PC-9 (cell line): ENCODE measurements at places on chromosomes 13 and 19.

GRCh38 chr19:6185093-6185834, 49.8 kb downstream of the ACSBG2 start:
- DNase-seq, result no peak

- DNase-seq, result peak; percentile 71
Observed at GRCh38 chr13:32811297-32811800, 204.9 kb upstream of the KL start.

DNA sequence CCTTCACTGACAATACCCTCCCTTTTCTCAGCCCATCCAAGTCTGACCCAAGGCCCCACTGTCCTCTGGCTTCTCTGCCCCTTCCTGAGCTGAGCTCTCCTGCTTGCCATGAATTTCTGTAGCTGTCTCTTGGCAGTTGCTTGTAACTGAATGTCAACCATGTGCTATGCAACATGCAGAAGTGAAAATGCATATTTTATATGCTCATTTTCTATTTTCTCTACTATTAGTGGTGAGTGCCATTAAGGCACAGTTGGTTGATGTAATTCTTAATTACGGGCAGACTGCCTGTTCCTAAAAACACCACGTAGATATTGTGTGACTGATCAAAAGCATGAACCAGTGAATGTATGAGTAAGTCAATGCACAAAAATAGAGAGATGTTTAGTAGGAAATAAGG, 29.6 kb downstream of the TNFSF11 start:
- no peak for DNase-seq

DNA sequence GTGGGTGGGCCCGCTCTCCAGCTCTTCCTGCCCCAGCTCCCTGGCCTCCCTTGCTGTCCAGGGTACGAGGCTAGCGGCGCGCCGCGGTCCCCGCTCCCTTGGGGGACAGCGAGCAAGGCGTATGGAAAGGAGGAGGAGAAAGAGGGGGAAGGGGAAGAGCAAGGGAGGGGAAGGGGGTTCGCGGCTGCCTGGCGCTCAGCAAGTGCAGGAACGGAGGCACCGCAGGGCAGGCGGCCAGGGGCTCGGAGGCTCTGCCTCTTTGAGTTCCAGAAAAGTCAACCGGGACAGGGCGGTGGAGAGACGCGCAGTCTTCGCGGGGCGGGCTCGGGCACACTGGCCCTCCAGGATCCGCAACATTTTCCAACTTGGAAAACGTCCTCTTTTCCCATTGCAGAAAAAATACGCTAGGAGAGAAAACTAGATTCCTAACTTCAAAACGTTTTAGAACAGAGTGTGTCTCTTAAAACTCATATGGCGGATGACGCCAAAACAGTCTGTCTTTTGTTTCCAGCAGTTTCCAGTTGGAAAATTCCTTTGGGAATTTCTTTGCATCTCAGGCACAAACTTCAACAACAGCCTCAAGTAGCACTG, 23.1 kb upstream of the TNFRSF19 start:
- DNase-seq, result no peak

- peak; percentile 91 for DNase-seq
Observed at GRCh38 chr19:55146705-55147273, 2.2 kb downstream of the TNNT1 start.

DNA sequence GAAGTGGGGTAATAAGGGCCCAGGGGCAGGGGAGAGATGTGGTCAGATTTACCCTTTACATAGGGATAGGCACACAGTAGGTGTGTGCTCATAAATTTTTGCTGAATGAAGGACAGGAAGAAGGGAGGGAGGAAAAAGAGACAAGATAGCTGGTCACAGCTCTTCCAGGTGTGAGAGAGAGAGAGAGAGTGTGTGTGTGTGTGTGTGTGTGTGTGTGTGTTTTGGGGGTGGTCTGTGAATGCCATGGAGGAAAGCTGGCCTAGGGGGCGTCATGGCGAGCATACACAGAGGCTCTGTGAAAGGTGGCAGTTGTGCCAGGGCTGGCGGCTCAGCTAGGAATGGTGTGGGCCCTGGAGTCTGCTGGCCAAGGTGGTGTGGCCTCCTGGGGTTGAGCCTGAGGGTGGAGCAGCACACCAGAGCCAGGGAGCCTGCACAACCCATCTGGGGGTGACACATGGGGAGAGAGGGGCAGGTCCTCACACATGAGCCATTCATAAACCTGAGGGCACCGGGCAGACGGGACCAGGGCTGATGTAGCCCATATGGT, 6.0 kb upstream of the PRX start:
- DNase-seq, result no peak

DNA sequence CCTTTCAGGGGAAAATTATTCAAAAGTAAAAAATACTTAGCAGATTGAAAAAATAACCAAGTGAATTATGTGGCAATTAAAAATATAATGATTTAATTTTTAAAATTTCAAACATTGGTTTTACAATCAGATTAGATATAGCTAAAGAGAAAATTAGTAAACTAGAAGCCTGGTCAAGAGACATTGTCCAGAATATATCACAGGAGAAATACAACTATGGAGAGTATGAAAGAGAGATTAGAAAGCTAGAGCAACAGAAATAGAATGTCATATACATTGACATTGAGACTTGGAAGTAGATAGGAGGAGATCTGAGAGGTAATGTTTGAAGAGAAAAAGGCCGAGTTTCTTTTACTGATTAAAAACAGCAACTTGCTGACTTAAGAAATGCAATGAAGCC, 476.4 kb upstream of the SLC10A2 start:
- no peak for DNase-seq

DNA sequence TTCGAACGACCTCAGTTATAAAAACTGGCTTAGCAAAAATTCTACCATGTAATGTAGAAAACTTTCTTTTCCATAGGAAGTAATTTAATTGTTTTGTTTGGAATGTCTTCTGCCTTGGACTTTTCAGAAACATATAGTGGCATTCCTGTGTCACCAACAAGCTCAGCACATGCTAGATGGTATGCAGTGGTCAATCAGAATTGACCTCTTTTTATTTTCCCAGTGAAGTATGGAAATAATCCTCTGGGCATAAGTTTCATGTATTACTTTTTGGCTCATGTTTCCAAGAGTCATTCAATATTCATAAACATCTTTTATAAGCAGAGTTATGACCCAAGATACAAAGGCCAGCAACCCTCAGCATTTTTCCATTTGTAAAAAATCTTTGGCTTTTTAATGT, 33.6 kb downstream of the NALCN start:
- DNase-seq, result no peak

DNA sequence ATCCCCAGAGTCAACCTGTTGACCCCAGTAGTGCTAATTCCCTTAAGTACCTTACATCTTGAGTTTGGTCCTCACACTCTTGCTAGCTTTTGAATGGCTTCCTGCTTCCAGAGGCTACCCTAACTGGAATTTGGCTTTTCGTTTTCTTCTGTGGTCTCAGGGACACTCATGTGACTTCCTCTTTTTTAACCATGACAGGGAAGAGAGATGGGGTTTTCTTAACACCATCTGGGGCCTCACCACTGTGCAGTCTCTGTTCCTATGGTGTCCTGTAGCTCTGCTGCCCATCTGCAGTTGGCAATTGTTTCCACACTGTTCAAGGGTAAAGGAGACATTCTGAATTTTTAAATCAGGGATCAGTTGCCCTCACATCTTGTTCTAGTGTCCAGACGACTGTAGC, 66.7 kb downstream of the SLC10A2 start:
- no peak for DNase-seq

- no peak for DNase-seq
Observed at GRCh38 chr19:58572818-58573657, at the start of gene MZF1. Gene MZF1, minus strand, starts transcription at chr19:58573335. Its CDS starts 1,946 bp downstream, at chr19:58571389.

GRCh38 chr13:63184693-63185092, 1769.0 kb upstream of the PCDH20 start:
- no peak for DNase-seq

DNA sequence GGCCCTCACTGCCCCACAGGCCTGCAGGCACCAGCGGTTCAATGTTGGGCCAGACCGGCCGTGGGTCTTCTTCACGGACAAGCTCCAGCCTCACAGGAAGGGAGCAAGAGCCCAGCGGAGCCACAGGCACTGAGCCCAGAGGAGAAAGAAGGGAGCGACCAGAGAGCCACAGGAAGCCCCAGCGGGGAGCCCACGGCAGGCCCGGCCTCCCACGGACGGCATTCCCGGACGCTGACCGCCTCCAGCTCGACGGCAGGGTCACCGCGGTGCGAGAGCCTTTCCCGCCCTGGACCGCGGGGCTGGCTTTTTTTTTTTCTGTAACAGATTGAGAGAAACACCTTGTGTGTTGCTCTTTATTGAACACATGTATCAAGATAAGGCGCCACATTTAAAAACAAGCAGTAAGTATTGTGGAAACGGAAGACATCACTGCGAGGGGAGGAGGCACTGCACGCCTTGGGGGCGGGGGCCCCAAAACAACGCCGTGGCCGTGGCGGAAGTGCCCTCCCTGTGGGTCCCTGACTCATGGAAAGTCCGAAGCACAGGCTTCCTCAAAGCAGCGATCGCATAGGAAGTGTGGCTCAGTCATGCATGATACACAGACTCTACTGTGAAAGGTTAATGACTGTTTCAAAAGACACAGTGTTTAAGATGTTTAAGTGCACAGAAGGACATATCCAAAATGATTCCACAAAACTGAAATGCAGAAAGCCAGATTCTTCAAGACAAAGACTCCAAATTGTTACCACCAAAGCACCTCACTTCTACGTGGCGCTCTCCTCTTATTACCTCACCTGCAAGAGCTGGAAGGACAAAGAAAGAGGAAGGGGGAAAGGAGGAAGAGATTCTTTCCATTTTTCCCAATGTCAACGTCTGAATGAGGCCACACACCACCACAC, 3.5 kb downstream of the RASA3 start:
- DNase-seq, result no peak

GRCh38 chr19:8363803-8364771, at the start of gene ANGPTL4:
Gene ANGPTL4, plus strand, starts transcription at chr19:8364155. Its CDS starts 167 bp downstream, at chr19:8364322.
- DNase-seq, result no peak

DNA sequence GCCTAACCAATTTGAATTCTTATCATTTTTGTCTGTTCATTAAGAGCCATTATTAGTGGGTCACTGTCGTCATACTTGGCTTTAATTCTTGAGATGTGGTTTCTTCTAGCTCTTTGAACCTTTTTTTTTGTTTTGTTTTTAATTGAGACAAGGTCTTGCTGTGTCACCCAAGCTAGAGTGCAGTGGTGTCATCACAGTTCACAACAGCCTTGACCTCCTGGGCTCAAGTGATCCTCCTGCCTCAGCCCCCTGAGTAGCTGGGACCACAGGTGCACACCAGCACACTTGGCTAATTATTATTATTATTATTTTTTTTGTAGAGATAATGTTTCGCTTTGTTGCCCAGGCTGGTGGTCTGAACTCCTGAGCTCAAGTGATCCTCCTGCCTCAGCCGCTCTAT, 25.8 kb upstream of the LDLR start:
- DNase-seq, result no peak

DNA sequence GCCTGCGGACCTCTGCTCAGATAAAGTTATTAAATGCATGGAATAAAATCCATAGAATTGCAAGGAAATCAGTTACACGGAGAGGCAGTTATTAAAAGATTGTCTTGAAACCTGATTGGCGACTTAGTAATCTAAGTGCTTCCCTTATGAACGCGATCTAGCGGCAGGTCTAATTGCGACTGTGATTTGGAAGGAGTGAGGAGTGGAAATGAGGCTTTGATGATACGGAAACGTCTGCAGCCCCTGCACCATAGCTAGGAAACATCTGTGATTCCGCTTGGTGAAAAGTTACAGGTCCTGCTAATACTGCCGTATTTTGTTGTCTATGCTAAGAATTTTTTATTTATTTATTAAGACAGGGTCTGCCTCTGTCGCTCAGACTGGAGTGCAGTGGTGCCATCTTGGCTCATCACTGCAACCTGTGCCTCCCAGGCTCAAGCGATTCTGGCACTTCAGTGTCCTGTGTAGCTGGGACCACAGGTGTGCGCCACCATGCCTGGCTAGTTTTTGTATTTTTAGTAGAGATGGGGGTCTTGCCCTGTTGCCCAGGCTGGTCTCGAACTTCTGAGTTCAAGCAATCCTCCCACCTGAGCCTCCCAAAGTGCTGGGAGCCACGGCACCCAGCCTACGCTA, 887 bp downstream of the NDUFS7 start:
- DNase-seq, result no peak

DNA sequence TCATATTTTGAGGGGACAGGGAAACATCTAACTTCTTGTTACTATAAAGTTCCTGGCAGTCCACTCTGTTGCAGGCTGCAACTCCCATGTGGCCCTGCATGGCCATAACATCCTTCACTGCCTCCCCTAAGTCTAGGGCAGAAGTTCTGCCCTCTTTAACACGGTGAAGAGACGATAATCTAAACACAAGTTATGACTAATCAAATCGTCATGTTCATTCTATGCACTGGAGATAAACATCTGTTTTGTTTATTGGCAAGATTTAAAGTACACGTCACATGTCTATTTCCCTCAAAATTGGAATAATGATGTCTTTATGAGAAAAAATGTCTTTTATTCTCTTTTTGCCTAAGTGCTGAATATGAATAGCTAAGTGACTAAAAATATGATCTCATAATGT, 1629.4 kb downstream of the PCDH9 start:
- no peak for DNase-seq

DNA sequence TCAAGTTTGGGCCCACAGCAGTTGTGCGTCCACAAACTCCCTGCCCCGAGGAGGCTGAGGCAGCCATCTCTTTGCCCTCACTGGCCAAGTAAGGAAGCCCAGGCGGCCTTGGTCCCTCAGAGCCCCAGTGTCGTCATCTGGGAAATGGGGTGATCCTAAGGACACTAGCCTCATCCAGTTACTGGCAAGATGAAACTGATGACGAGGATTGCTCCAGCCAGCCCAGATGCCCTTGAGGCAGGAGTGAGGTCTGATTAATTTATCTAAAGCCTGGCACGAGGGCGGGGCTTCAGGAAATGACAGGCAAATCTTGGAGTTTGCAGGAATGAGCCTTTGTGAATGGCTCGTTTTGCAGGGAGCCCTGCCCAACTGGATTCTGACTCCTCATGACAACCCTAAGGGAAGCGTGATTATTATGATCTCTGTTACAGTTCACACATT, 5.6 kb downstream of the LIPE start:
- peak; percentile 88 for DNase-seq

DNA sequence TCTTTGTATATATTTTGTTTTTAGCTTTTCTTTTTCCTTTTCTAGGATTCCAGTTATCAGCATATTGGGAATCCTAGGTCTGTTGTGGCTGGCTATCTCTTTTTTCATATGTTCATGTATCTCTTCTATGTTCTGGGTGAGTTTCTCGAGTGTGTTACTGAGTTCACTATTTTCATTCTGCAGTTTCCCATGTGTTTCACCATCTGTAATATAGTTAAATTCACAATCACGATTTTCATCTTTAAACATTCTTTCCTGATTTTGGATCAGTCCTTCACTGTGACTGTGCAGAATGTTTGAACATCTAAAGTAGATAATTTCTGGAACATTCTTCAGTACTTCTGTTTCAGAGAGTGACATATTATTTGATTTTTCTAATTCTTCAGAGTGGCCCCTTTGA, 862.1 kb downstream of the OLFM4 start:
- DNase-seq, result no peak

GRCh38 chr13:33081666-33082065, 65.4 kb downstream of the KL start:
- DNase-seq, result no peak

GRCh38 chr13:73215823-73216222, 157.0 kb downstream of the KLF5 start:
- DNase-seq, result no peak

GRCh38 chr13:24308068-24308445, 1.3 kb upstream of the C1QTNF9 start:
- DNase-seq, result no peak
